ENCODE measurements at places on chromosomes 12 and 14.

DNA sequence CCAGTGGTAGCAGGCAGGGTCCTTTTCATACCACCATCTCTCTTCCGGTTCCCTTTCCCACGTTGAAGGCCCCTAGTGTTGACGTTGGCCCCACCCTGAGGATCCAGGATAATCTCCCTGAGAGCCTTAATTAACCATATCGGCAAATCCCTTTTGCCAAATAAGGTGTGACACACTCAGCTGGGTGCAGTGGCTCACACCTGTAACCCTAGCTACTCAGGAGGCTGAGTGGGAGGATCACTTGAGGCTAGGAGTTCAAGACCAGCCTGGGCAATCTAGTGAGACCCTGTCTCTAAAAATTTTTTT is 2.8 kb upstream of the TMEM119 start:
- DNase-seq = no peak

DNA sequence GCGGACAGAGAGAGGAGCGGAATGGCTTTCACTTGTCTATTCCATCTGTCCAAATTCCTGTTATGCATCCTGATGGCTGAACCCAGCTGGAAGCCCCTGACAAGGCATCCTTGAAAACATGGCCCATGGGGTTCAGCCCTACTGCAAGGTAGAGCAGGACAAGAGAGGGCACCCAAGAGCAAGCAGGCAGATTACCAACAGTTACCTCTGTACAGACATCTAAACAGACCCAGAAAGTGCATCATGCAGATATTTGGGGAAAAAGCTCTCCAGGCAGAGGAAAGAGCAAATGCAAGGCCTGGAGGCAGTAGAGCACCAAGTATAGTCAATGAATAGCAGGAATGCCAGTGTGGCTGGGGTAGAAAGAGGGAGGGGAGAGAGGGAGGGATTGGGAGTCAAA is 407.5 kb downstream of the PCNX1 start:
- no peak for DNase-seq

DNA sequence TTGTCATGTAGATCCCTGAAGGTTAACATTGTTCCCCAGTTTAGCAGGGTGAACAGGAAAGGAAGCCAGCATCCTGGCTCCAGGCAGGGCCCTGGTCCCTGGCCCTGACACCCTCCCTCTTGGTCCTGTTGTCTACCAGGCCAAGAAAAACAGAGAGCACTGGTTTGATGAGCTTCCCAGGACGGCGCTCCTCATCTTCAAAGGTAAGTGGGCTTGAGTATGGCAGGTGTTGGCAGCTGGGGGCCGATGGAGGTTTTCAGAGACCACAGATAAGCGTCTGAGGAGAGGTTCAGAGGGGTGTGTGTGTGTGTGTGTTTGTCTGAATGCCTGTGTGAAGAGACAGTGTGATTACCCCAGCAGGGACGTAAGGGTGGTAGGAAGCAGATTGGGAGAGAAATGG is 56.3 kb downstream of the SLC8B1 start:
- no peak for DNase-seq

GRCh38 chr12:115383668-115384067 is 699.7 kb upstream of the TBX3 start:
- DNase-seq = no peak

GRCh38 chr14:72664651-72665050 is 229.2 kb downstream of the DPF3 start:
- DNase-seq = no peak

DNA sequence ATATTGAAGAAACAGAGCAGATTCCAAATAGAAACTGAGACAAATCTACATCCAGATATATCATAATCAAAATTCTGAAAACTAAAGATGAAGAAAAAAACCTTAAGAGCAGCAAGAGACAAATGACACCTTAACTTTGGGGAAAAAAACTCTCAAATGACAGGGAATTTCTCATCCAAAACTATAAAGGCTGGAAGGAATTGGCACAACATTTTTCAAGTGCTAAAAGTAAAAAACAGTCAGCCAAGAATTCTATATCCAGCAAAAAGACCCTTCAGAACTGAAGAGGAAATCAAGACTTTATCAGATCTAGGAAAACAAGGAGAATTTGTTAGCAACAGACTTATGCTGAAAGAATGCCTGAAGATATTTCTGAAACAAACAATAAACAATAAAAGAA is 90.3 kb upstream of the RASSF8 start:
- no peak for DNase-seq

DNA sequence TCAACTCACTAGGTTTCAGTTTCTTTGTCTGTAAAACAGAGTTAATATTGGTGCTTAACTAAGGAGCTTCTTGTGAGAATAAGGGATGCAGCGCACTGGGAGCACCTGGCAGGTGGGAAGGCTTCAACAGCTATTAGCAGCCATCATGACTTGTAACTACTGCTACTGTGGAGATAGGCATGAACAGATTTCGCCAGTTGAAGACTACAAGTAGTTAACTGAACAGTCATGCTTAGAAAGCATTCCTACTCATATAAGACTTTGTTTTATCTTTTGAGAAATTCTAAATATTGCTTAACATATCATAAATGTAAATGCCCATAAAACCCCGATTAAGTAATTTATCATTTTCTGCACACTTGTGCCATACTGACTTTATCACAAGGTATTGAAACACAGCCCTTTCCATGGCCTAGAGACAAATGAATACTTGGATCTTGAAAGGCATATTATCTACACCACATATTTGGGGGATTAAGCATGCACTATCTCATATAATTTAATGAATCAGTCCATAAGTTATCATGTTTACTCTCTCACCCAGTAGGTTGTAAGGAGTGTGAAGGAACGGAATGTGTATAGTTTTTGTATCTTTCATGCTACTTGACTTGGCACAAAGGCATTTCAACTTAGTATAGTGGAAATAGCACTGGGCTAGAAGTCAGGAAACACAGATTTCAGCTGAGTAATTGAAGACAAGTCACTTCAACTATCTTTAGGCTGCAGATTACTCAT is 16.1 kb downstream of the NTN4 start:
- no peak for DNase-seq

- DNase-seq = peak; percentile 92
Observed at GRCh38 chr12:15788233-15789219, 662 bp downstream of the EPS8 start.

DNA sequence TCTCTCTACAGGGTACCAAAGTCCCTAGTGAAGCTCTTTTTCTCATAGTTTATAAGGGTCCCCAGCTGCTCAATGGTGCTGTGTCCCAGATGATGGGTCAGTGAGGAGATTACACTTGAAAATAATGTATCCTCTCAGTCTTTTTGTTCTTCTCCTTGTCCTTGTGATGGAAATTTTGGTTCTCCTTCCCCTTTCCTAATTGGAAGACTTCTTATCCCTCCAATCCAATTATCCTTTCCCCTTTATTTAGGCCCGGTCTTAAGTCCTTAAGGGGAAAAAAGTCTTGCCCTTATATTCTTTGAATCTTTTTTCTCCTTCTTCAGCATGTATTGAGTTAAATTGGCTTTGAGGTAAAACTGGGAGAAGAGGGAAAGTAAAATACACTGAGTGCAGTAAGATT is 126.1 kb upstream of the PTPRQ start:
- DNase-seq = no peak

DNA sequence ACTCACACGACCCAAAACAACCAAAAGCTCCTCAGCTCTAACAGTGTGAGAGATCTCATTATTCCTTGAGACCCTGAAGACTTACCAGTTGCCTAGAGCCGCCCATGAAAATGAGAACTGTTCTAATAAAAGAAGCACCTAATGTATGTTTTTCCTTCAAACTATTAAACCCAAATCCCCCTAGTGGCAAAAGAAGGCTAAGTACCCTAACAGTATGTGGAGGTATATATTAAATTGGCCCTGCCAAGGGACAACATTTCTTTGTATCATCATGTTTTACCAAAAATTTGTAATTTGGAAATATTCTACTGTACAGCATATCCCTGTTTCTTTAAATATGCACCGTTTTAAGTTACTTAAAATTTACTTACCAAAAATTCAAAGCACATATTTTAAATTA is 38.0 kb upstream of the PPFIA2 start:
- peak; percentile 77 for DNase-seq

- DNase-seq = peak; percentile 58
Observed at GRCh38 chr12:9636851-9637206, 29.1 kb upstream of the KLRB1 start.
